ENCODE measurements at places on chromosomes 7 and 10.

DNA sequence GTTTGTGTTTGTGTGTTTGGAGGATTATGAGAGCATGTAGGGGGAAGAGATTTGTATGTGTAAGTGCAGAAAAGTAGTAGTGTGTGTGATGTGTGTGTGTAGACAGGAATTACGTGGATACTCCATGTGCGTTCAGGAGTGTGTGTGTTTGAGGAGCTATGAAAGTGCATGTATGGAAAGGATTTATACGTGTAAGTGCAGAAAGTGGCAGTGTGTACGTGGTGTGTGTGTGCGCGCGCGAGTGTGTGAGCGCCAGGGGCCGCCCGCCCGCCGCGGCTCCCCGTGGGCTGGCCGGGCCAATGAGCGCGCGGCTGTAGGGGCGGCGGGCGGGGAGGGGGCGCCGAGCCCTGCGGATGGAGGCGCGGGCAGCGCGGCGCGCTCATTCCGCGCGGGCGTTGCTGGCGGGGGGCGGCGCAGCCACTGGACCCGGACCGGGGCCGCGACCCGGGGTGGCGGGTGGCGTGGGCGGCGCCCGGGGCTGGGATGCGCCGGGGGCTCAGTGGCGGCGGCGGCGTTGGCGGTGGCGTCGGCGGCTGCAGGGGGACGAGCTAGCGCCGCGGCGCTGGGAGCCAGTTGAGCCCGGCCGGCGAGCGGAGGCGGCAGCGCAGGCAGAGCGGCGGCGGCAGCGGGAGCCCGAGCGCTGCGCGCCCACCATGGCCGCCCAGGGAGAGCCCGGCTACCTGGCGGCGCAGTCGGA is at the start of gene BICC1:
TSS of gene BICC1 (plus strand) at position 382 of the 697 bp plus-strand sequence. CDS start at position 654, 272 bp downstream.
- no peak for DNase-seq

DNA sequence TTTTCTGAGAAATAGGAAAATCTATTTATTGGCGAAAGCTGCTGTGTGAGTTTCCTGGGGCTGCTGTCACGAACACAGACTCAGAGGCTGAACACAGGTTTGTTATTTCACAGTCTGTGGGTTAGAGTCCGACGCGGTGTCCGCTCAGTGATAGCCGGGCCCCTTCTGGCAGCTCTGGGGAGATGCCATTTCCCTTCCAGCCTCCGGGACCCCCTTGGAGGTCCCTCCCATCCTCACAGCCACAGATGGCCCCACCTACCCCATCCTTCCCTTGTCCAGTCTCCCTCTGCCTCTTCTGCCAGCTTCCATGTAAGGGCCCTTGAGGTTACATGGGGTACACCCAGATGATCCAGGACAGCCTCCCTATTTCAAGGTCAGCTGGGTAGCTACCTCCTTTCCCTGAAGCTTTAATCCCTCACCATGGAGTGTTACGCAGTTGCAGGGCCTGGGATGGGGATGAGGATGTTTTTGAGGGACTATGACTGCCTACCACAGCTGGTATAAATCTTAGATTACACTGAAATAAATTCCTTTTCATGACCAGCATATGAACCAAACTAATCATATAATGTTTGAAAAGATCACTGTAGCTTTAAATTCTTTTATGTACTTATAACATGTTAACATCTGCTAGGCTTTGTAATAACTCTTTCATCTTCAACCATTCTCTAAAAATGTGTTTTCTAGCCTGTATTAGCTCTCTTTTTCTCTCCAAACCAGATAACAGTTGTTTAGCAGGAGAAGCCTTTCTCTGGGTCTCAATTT is 98.5 kb downstream of the WDR37 start:
- DNase-seq, result no peak

DNA sequence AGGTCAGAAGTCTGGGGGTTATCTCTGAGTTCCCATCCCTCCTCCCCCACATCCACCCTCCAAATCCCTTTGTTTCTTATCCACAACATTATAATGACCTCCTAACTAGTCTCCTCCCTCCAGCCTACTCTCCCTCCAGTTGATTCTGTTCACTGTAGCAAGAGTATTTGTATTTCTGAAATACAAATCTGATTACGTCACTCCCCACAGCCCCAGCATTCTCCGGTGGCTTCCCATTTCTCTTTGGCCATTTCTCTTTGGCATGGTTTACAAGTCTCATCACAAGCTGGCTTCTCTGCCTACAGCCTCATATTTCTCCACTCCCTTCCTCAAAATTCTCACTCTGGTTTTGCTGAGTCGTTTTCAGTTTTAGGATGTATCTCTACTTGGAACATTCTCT is 24.6 kb upstream of the MRPS33 start:
- no peak for DNase-seq

DNA sequence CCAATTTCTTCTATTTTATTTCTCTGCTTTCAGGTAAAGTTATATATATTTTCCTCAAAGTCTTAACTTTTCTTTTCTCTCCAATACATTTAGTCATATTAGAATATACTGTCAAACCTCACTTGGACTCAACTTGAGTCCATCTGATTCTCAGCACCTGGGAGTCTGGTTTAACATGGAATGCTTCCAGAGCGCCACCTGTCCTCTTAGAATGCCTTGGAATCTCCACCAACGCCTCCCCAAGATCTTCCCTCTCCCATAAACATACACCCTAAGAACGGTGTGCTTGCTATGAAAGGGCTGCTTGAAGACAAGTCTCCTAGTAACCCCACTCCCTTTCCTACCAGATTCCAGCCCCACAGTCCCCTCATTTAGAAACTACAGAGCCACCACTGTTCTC is 229.1 kb upstream of the MKLN1 start:
- DNase-seq, result no peak

- no peak for DNase-seq
These were observed 339.5 kb downstream of the WDR37 start for GRCh38 chr10:1395481-1396296.

GRCh38 chr10:119653209-119653608 is 2.0 kb downstream of the BAG3 start:
- DNase-seq, result no peak

GRCh38 chr10:16597656-16598055 is 76.0 kb upstream of the C1QL3 start:
- DNase-seq, result no peak

DNA sequence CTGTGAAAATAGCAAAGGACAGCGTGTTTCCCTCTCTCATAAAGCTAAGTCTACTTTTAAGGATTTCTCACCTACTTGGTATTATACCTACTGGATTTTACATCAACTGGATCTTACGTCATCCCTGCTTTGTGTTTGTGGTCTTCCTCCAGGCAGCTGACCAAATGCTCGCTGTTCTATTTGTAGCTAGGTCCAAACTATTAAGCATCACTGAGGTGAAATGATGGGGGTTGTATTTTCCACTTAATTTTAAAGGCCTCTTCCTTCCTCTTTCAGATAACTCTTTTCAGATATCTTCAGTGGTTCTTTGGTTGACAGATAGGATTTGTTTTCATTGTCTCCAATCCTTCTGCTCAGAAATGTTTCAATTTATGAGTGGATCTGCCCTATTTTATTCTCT is 169.7 kb downstream of the RNLS start:
- no peak for DNase-seq

GRCh38 chr7:46508583-46508982 is 587.5 kb upstream of the IGFBP3 start:
- DNase-seq, result no peak

DNA sequence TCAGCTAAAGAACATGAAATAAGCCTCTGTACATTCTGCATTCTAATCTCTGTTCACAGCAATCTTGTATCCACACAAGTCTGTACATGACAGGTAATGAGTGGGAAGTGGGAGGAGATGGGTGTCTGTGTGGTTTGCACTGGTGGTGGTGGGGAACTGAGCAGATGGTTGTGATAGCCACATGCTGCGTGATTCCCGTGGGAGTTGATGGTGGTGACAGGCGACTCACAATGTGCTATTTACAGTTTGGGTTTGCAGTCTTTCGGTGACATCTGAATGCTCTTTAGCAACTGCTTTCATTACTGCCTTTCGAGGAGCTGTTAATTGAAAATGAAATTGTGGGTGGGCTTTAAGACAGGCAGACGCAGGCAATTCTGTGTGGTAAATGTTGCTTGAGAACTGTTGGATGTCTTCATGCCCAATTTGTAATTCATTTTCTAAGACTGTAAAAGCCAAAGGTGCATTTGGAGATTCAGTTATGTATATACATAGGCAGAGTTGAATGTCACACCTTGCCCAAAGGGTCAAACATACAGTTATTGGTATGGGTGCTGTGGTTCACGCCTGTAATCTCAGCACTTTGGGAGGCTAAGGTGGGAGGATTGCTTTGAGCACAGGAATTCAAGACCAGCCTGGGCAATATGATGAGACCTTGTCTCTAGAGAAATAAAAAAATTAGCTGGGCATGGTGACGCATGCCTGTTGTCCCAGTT is 308.2 kb downstream of the AUTS2 start:
- DNase-seq, result no peak

All from CMK (cell line).